Mucosa of gallbladder (tissue), 1 donor: ENCODE measurements at places on chromosomes 4 and X. TPM values are rescaled to one million over a fixed set of nuclear protein-coding genes. Genes with fewer than 3 reads are reported as not detected.

Gene MAGEA12
- total RNA-seq, result not detected

Gene SPRY1
- 93.2 TPM for total RNA-seq

Gene CFI
- total RNA-seq, result 60.9 TPM

Gene LRIT3
- total RNA-seq, result 0.23 TPM

Gene ZNF280C
- total RNA-seq, result 3.8 TPM

Gene LINC00632
- 61.2 TPM for total RNA-seq

Gene YIPF6
- 47.7 TPM for total RNA-seq

Gene ASIC5
- total RNA-seq, result not detected

Gene RS1
- total RNA-seq, result not detected

Gene SPANXB1
- not detected for total RNA-seq

Gene RGN
- total RNA-seq, result 7.6 TPM

Gene SATL1
- total RNA-seq, result 0.06 TPM

Gene TKTL1
- not detected for total RNA-seq

Gene ETDB
- not detected for total RNA-seq

Gene HERC3
- 41.0 TPM for total RNA-seq

Gene THAP6
- 15.3 TPM for total RNA-seq

Gene MFAP3L
- total RNA-seq, result 4.5 TPM

Gene DUX4
- not detected for total RNA-seq

Gene CHRDL1
- 8.1 TPM for total RNA-seq

Gene NR0B1
- not detected for total RNA-seq

Gene MAGEB4
- not detected for total RNA-seq

Gene MAGEC1
- total RNA-seq, result not detected

Gene AREG
- total RNA-seq, result 9.9 TPM

Gene EVC
- 80.5 TPM for total RNA-seq

Gene IQCM
- not detected for total RNA-seq

Gene AVPR2
- total RNA-seq, result 1.1 TPM

Gene SPANXA2
- total RNA-seq, result not detected

Gene MAGEA3
- total RNA-seq, result not detected

Gene EDNRA
- total RNA-seq, result 9.7 TPM

Gene TMPRSS11F
- total RNA-seq, result not detected

Gene HSD17B13
- total RNA-seq, result 0.95 TPM

Gene PLXNA3
- 75.6 TPM for total RNA-seq

Gene SUPT20HL2
- not detected for total RNA-seq

Gene TMEM150C
- total RNA-seq, result 8.8 TPM

Gene HTT
- total RNA-seq, result 51.6 TPM

Gene FGD1
- total RNA-seq, result 5.4 TPM

Gene PAGE4
- total RNA-seq, result not detected
